ENCODE measurements at places on chromosomes 4 and X. TPM values are rescaled to one million over a fixed set of nuclear protein-coding genes. Genes with fewer than 3 reads are reported as not detected.

The TEX13A gene
- polyA plus RNA-seq = not detected

The SHISA3 gene
- polyA plus RNA-seq = not detected

The TREX2 gene
- polyA plus RNA-seq = 1.0 TPM

The C4orf36 gene
- polyA plus RNA-seq = 3.0 TPM

The C4orf50 gene
- polyA plus RNA-seq = not detected

The RADX gene
- 2.8 TPM for polyA plus RNA-seq

The SSX1 gene
- not detected for polyA plus RNA-seq

The DMRTC1B gene
- polyA plus RNA-seq = not detected

The ADH7 gene
- not detected for polyA plus RNA-seq

The TNMD gene
- polyA plus RNA-seq = not detected

The DNAAF6 gene
- not detected for polyA plus RNA-seq

The ATRX gene
- 20.5 TPM for polyA plus RNA-seq

The DOK7 gene
- polyA plus RNA-seq = 2.8 TPM

The SOD3 gene
- polyA plus RNA-seq = not detected

The NPY1R gene
- not detected for polyA plus RNA-seq

The HEPH gene
- 1.7 TPM for polyA plus RNA-seq

The NLGN3 gene
- 0.11 TPM for polyA plus RNA-seq

The KDR gene
- 0.11 TPM for polyA plus RNA-seq

The ZFP92 gene
- 0.43 TPM for polyA plus RNA-seq

The HS6ST2 gene
- polyA plus RNA-seq = 0.15 TPM

The STBD1 gene
- polyA plus RNA-seq = 3.1 TPM

The DSPP gene
- not detected for polyA plus RNA-seq

The RAB9B gene
- polyA plus RNA-seq = 0.67 TPM

The ETDA gene
- polyA plus RNA-seq = not detected

The ATP10D gene
- polyA plus RNA-seq = 30.2 TPM

The CT45A10 gene
- polyA plus RNA-seq = not detected

The ODAPH gene
- polyA plus RNA-seq = 0.10 TPM

The ATP2B3 gene
- polyA plus RNA-seq = not detected

The PRSS12 gene
- polyA plus RNA-seq = 19.4 TPM

The AASDH gene
- 5.0 TPM for polyA plus RNA-seq

The PRRG1 gene
- polyA plus RNA-seq = 13.2 TPM

The BLOC1S4 gene
- 14.7 TPM for polyA plus RNA-seq

The SULT1E1 gene
- polyA plus RNA-seq = 2.0 TPM

All from mammary epithelial cell (primary cell).